ENCODE measurements at places on chromosomes 4 and X.

DNA sequence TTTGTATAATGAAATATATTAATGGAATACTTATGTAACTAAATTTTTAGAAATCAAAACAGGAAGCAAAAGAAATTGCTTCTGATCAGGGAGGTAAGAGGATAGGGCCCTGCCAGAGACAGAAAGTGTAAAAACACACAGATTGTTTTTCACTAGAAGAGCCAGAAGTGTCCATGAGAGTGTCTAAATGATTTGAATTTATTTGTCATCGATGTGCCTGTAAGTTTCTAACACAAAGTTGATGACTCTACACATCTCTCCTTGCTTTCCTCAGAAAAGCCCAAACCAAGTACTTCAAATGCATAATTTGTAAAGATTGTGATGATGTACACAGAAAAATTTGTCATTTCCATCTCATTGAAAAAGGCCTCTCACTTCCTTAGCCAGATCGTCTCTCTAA is 80.6 kb downstream of the TMEM156 start:
- no peak for DNase-seq

DNA sequence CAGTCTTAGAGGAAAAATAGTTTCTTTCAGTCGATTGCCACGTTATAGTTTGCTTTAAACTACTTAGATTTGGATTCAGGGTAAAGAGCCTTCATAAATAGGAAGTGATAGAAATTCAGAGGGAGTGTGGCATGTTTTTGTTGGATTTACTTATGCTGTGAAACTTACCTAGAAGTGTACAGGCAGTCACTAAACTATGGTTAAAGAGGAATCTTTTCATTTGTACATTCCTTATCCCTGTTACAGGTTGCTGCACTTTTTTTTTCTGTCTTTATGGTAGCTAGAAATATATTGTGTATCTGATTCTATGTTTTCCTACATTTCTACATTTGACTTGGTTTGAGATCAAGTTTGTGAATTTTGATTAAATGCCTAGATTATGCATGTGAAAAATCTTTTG is 19.1 kb downstream of the WWC2 start:
- DNase-seq = no peak

GRCh38 chr4:61556277-61556676 is 356.2 kb downstream of the ADGRL3 start:
- no peak for DNase-seq

DNA sequence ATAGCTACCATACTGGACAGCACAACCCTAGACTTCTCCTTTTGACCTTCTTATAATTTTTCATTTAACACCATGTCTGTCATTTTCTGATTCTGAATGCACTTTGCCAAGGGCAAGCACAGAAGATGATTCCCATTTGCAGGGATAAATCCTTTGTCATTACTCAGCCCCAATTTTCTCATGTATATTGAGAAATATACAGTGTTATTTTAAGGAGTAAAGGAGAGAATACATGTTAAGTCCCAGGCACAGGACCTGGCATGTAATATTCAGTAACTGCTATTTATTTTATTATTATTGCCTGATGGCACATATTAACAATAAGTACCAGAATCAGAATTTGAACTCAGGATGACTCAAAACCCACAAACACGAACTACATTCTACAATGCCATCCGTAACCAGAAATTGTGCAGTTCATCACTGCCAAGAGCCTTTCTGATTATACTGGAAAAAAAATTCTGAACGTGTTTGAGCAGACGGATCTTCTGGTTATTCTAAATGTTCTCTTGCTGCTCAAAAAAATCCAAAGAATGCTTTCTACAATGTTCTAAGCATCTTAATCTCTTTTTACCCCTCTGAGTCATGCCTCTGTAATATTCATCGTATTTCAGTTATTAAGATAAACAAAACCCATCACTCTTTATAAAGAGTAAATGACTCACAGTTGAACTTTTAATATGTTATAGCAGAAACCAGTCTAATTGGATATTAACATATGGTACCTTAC is 170.0 kb downstream of the MID1 start:
- no peak for DNase-seq

- no peak for DNase-seq
Measured at GRCh38 chrX:133465254-133465653, 50.0 kb upstream of the GPC4 start.

All from spinal cord (tissue), 10 donors.